ENCODE measurements at places on chromosomes 4 and X.

- DNase-seq, result no peak
These were observed 777 bp upstream of the WDFY3 start for GRCh38 chr4:84967243-84967690.

DNA sequence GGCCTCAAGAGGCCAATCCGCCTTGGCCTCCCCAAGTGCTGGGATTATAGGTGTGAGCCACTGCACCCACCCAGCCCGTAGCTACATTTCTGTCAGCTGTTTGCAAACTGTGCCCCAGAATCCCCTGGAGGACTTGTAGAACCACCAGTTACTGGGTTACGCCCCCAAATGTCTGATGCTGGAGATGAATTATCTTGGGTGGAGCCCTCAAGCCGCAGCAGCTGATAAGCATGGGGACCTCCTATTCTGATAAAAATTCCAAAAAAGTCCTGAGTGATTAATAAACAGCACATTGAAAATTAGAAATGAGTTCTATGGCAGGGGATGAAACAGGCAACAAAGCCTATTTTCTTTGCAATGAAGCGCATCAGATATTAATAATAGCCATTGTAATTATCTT lies 105.0 kb downstream of the PTTG2 start:
- DNase-seq, result no peak

DNA sequence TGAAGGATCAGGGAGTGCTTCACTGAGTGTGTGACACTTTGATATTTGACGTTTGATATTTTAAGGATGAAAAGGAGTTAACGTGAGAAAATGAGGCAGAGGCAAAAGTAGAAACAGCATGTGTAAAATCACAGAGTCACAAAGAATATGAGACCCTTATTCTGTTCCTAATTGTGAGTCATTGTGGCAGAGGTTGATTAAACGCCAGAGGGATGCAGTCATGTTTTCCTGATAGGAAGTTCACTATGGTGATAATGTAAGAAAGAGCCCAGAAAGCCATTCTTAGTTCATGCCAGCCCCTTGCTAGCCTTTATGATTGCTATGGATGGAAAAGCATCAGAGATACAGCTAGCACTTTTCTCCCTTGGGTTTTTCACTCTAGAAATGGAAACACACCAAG lies 33.5 kb upstream of the IGSF1 start:
- no peak for DNase-seq

GRCh38 chr4:151173871-151174270 lies 74.4 kb downstream of the RPS3A start:
- no peak for DNase-seq

DNA sequence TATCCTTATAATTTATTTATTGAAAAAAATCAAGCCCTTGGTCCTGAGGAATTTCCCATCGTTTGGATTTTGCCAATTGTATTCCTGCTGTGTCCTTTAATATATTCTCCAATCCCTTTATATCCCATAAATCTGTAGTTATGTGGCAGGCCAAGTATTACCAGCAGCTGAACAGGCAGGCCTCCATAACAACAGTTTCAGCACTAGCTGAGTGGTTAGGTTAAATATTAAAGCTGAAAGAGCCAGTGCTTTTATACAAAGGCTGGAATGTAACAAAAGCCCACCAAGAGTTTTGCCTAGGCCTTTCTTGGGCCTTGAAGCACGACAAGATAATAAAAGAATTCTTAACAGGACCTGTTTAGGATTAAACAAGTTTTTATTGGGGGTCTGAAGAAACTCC lies 366.6 kb upstream of the GALNT7 start:
- no peak for DNase-seq

- DNase-seq, result peak; percentile 10
These were observed 568 bp downstream of the FHDC1 start for GRCh38 chr4:152936446-152937335.

DNA sequence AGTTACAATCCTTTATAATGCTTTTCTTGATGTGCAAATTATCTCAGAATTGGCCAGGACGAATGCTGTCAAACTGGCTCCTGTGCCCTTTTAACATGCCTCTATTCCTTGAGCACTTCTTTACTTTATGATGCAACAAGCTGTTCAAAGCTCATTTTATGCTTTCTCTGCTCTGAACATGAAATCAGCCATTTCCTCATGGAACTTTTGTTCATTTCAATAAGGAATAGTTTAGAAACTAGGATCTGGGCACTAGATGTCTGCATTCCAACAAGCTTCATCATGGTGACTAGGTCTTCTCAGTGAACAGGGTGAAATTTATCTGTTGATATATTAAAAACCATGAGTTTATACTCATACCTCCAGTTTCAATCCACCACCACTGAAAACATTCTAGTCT lies 87.3 kb upstream of the TEX13A start:
- no peak for DNase-seq

DNA sequence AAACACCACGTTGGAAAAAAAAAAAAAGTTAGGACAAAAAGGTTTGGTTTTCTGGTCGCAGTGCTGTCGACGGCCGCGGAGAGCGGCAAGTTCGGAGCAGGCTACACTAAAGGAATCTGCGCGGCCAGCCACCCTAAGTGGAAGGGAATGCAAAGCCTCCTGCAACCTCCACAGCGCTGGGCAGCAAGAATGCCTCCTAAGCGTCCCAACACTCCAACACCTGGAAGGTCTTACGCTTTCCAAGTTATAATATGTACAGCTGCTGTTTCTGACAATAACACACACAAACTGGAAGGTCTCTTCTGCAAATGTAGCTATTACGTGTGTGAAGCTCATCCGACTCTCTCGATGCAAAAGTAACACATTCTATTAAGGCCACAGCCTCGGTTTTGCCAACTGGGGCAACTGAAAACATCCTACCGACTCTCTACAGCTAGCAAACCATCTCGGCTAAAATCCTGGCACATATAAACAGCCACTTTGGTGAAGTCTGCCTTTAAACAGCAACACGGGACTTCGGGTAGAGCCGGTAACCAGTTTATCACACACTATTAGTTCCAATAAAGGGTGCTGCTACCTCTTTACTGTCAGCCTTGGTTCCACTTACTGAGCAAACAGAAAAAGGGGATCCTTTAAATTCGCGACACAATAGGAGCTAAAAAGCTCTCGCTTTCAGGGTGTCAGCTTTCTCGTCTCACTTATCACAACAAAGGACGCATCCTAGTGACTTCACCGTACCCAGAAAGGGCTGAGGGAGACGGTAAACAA lies 895 bp downstream of the SMIM14 start:
- no peak for DNase-seq

DNA sequence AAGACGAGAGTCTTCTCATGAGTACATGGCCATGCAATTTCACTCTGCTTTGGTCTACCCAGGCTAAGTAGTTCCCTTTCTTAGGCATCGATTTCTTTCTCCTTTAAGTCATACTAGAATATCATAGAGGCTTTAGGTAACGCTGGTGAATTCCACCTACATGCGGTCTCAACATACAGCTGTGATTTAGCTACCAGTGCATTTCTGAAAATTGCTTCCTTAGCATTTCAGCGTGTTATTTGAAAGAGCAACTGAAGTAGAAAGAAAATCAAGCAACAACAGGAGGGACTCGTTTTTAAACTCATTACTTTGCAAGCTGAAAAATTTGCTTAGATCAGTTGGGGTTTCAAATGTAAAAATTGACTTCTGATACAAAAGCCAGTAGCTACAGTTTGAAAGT lies 48.1 kb upstream of the RASGEF1B start:
- DNase-seq, result no peak

- no peak for DNase-seq
These were observed 678.0 kb upstream of the INTU start for GRCh38 chr4:126954537-126955291.

GRCh38 chrX:337331-337831 lies 18.8 kb upstream of the GTPBP6 start:
- no peak for DNase-seq

- no peak for DNase-seq
These were observed 168.9 kb upstream of the PUDP start for GRCh38 chrX:7316887-7317286.

DNA sequence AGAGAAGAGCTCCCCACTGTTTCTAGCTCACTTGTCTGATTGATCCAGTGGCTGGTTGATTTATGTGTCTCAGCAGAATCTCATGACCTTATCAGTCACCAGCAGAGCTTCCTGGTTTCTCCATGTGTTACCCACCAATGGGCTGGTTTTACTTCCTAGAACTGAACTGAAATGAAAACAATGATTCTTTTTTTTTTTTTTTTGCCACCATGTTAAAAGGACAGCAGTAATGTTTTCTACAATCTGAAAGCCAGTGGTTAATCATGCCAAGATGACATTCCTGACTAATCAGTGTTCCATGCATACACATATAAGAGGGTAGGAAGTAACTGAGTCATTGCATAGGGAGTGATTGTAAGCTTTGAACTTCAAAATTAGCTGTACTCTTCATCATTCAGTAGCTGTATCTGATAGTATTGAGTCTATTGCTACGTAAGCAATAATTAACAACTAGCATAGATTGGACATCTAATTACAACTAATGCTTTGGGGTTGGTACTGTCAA lies 67.7 kb downstream of the SLC4A4 start:
- DNase-seq, result no peak

GRCh38 chr4:146514651-146515357 lies 6.9 kb downstream of the SLC10A7 start:
- no peak for DNase-seq

GRCh38 chrX:110804446-110804845 lies 8.8 kb upstream of the CHRDL1 start:
- DNase-seq, result no peak

- DNase-seq, result no peak
These were observed 78.6 kb upstream of the FAM9A start for GRCh38 chrX:8879750-8880149.

GRCh38 chrX:24412637-24413363 lies 52.3 kb upstream of the PDK3 start:
- DNase-seq, result no peak

GRCh38 chrX:136221851-136222513 lies 29.2 kb downstream of the MAP7D3 start:
- no peak for DNase-seq

DNA sequence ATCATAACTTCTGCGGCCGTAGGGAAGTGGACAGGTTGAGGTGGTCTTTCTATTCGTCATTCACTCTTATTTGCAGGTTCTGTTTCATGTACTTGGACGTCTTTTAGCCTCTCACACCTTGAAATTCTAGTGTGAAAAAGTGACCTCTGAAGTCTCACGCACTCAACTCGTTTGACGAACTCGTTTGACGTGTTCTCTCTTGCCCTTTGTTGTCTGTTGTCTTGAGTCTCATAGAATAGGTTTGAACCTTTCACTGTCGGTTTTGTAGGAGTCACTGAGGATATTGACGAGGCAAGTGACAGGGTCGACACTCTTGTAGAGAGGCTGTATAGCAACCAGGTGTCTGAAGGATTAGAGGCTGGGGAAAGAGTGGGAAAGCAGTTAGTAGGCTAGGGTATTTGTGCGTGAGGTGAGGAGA lies 1.1 kb upstream of the PGRMC2 start:
- no peak for DNase-seq

DNA sequence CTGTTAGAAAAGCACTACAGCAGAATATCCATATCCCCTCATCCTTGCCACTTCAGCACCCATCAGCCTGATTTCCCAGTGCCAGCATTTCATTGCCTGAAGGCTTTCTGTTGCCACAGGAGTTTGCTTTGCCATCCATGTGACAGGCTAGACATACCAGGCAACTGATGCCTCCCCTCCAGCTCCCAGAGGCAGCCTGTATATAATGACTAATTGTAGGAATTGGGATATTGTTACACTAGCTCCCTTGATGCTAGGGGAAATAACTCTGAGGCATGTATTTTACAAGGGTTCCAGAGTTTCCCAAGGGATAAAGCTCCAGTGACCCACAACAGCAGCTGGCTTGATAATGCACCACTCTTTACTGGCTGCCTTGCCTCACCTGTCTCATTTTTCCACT lies 608.0 kb upstream of the FTHL17 start:
- DNase-seq, result no peak

DNA sequence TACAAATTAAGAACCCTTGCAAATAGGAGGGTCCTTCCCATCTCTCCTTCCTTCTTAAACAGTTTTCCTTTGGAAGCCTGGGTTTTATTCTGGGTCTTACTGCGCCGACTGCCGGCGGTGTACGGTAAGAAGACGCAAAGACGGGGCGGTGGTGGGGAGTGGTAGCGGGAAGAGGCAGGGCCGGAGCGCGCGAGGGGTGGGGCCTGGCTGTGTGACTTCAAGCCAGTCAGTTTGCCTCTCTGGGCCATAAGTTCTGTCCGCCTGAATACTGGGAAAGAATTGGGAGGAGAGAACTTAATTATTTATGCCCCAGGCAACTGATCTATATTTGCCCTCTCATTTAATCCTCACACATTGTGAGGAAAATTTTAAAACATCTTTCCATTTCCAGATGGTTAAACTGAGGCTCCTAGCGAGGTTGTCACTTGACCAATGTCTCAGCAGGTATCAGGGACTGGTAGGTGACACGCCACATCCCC lies 726 bp upstream of the KANTR start:
- peak; percentile 61 for DNase-seq
